CD4-positive, alpha-beta T cell treated with Interferon alpha-2 for 1 hour (primary cell): ENCODE measurements at places on chromosomes 6 and 20.

GRCh38 chr20:19832875-19833274 is 74.8 kb downstream of the RIN2 start:
- no peak for DNase-seq

- DNase-seq = no peak
Observed at GRCh38 chr6:21149470-21149869, 444.1 kb upstream of the SOX4 start.

DNA sequence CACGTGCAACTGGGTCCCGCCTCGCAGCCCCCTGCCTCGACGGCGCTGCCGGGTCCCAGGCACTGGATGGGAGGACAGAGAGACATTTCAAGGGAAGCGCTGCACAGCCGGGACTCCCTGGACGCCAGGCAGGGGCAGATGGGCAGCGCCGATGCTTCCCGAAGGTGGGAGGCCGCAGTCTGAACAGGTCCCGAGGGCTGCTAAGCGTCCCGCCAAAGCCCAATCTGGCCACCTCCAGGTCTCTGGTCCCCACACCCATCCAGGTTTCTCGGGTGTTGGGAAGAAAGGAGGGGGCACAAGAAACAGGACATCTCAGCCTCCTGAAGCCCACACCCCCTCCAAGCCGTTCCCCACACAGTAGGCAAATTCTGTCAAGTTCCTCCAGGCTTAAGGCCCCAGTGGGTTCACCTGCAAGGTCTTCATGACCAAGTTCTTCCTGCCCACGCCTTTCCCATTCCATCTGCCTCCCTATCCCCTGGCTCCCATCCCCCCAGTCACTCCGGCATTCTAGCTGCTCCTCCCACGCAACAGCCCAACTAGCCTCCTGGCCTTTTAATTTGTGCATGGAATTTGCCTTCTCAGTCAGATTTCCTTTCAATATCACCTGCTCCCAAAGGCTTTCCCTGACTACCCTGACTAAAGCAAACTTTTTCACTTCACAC is 5.4 kb upstream of the CPXM1 start:
- no peak for DNase-seq

DNA sequence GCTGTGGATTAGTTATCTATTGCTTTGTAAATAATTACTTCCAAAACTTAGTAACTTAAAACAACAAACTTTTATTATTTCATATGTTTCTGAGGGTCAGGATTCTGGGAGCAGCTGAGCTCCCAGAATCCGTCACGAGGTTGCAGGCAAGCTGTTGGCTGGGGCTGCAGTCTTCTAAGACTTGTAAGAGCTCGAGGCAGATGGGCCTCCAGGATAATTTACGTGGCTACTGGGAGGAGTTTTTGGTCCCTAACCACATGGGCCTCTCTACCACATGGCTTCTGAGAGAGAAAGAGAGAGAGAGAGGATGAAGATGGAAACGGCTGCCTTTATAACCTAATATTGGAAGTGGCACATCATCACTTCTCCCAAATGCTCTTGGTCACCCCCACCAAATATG is 64.9 kb upstream of the SULF2 start:
- DNase-seq = no peak

- no peak for DNase-seq
Observed at GRCh38 chr6:27297484-27297856, 14.6 kb downstream of the POM121L2 start.

GRCh38 chr20:42855896-42856295 is 333.8 kb downstream of the PTPRT start:
- DNase-seq = no peak

DNA sequence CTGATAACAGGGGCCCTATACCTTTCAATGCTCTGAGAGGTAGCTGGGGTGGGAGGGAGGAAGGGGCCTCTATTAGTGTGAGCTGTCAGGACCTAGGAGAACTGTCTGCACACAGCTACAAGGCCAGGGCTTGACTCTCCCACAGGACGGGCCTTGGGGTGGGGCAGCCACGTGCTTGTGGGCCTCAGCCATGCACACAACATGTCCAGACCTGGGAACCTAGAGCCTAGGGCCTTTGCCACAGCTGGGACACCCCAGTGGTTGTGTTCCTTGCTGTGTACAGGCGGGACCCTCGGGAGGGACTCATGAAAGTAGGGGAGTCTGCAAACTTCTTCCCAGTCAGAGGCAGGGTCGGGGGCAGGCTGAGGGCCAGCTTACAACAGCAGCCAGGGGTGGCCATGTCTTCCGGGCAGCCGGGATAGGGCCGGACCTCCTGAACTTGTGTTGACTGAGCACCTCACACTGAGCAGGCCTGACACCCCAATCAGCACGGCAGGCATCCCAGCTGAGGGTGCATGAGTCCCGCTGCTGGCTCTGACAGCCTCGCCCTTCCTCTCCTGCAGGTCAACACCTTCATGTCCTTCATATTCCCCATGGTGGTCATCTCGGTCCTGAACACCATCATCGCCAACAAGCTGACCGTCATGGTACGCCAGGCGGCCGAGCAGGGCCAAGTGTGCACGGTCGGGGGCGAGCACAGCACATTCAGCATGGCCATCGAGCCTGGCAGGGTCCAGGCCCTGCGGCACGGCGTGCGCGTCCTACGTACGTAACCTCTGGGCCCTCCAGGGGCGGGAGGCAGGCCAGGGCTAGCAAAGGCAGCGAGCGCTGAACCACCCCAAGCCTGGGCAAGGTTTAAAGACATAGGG is 41.9 kb upstream of the MRGBP start:
- DNase-seq = no peak

GRCh38 chr6:154500769-154501577 is 9.5 kb downstream of the CNKSR3 start:
- no peak for DNase-seq

GRCh38 chr6:28953585-28954258 is 29.9 kb upstream of the TRIM27 start:
- no peak for DNase-seq

GRCh38 chr6:141401168-141401567 is 731.6 kb upstream of the GJE1 start:
- no peak for DNase-seq

DNA sequence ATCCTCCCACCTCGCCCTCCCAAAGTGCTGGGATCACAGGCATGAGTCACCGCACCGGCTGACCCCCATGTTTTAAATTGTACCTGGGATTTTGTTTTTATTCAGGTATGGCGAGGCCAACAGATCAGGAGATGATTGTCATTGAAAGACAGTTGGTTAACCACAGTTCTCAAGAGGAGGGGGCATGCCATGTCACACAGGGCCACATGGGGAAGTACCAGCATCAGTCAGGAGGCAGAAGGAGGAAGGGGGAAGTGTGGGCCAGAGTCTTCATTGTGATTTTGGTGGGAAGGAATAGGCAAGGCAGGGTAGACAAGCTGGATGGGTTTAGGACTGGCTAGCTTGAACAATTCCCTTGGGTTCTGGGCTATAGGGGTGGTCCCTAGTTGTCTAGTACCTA is 9.9 kb upstream of the MMP9 start:
- peak; percentile 31 for DNase-seq

- no peak for DNase-seq
Observed at GRCh38 chr6:81933608-81934051, 181.1 kb upstream of the TENT5A start.

DNA sequence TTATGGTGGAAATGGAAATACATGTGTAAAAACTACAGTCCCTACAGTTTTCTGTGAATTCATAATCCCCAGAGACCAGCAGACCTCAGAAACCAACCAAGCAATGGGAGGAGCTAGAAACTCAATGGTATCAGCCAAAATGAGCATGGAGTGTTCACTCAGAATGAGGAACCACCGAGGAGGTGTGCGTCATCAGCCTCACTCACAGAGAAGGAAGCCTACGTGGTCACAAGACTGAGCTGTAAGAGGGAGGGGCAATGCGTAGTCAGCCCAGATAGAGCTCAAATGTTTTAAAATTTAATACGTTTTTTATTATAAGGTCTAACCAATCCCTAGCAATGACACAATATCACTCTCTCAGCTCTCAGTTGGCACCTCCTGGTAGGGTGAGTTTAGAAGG is 17.4 kb downstream of the MYLK4 start:
- peak; percentile 45 for DNase-seq

GRCh38 chr6:35089216-35089934 is 51.8 kb downstream of the TCP11 start:
- DNase-seq = no peak

- DNase-seq = no peak
Observed at GRCh38 chr6:56911847-56912246, 43.1 kb upstream of the BEND6 start.

GRCh38 chr6:31418251-31418650 is 14.9 kb downstream of the MICA start:
- DNase-seq = no peak

- DNase-seq = no peak
Observed at GRCh38 chr6:111173341-111173740, 86.0 kb downstream of the SLC16A10 start.

GRCh38 chr6:132937466-132937906 is 123.1 kb downstream of the RPS12 start:
- no peak for DNase-seq

GRCh38 chr6:93962566-93962965 is 543.2 kb upstream of the EPHA7 start:
- DNase-seq = no peak

GRCh38 chr6:167221400-167222201 is 63.8 kb upstream of the GPR31 start:
- no peak for DNase-seq
